Skeletal muscle cell (primary cell): ENCODE measurements at places on chromosomes 2 and 18.

GRCh38 chr2:8101614-8102277 lies 580.1 kb upstream of the ID2 start:
- no peak for DNase-seq

DNA sequence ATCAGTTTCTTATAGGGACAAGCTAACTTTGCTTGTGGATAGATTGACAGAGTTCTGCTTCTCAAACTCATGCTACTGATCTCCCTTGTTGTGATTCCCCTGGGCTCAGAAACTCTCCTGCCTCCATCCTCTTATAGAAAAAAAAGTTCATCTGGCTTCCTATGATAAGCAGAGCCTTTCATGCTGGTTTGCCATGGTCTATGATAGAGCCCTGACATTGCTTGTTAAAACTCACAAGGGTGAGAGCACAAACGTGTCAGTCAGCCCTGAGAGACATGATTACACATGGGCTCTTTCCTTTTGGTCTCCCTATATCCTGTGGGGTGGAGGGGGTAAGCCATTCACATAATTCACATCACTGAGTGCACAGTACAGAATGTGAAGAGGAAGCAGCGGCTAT lies 121.8 kb downstream of the TDRD15 start:
- DNase-seq = no peak

DNA sequence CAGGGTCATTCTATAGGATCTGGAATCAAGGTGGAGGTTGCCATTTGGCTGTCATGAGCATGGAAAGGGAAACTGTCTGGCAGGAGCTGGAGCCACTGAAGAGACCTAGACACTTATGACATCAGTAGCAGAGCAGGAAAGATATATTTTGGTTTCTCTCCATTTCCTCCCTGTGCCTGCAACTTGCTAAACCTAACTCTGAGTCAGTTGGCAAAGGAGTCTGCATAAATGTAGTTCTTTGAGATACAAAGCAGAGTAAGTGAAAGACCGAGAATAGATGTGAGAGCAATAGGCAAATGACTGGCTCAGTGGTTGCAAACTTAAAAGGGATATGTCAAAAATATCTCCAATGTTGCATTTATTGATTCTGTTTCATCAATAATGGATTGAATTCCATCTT lies 757.7 kb downstream of the KCNJ3 start:
- no peak for DNase-seq

DNA sequence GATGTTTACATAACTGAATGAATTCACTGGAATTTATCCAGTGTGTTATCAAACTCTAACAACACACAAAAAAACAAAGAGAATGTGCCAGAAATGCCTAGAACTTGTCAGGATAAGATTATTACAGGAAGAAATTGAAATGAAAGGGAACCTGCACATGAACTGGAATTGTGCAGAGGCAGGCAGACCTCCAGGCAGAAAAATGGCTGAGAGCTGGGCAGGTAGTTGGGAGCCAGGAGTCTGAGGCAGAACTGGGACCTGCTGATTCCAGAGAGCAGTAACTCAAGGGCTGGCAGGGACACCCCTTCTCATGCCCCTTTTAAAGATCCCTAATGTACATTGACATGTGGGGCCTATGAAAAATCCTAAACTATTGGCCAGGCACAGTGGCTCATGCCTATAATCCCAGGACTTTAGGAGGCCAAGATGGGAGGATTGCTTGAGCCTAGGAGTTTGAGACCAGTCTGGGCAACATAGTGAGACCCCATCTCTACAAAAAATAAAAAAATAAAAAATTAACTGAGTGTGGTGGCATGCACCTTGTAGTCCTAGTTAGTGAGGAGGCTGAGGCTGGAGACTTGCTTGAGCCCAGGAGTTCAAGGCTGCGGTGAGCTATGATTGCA lies 674 bp upstream of the SP110 start:
- no peak for DNase-seq

DNA sequence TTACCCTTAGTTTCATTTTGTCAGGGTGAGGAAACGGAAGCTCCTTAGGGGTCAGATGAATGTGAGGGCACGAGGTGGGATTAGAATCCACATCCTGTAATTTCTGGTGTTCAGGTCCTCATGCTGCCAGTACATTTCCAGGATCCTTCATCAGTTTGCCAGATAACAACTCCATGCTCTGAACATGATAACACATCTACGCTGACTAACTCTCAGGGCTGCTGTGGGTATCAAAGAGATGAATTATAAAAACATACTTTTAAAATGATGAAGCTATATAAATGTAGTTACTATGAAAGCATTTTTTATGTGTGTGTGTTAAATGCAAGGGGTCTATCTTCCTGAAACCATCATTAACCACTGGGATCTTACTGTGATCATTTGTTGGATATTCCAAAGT lies 325.9 kb downstream of the SLC8A1 start:
- DNase-seq = no peak
